Bone marrow (tissue), 2 donors: ENCODE measurements at places on chromosomes 12 and 14.
A peak's percentile ranks its signal among the peaks of the same experiment; 100 is the strongest.

- DNase-seq = no peak
Observed at GRCh38 chr12:13961971-13962370, 19.4 kb downstream of the GRIN2B start.

GRCh38 chr12:110590806-110591326, 7.7 kb upstream of the PPTC7 start:
- peak; percentile 97 for DNase-seq

- DNase-seq = no peak
Observed at GRCh38 chr12:131983554-131983953, 33.8 kb downstream of the EP400 start.

GRCh38 chr12:48681710-48682532, at the start of gene KANSL2:
Gene KANSL2, minus strand, starts transcription at chr12:48682238. Its CDS starts 606 bp downstream, at chr12:48681632.
- DNase-seq = peak; percentile 94

GRCh38 chr12:48001505-48002413, 2.5 kb downstream of the COL2A1 start:
- no peak for DNase-seq

- DNase-seq = no peak
Observed at GRCh38 chr12:103138538-103138937, 181.1 kb downstream of the ASCL1 start.

DNA sequence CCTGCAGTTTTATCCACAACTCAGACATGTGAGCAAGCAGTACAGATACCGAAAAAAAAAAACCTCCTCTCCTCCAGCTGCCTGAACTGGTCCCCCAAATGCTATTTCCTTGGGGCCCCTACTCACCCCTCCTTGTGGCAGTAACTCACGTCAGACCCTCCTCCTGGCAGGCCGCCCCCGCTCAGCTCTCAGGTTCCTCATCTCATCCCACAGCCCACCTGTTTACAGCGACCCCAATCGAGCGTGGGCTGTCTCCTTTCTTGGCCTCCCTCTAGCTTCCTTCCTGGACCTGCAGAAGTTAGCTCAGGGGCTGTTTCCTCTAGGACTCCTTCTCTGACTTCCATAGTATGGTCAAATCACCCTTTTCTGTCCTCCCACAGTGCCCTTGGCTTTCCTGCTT, 455.3 kb downstream of the BCL11B start:
- no peak for DNase-seq

DNA sequence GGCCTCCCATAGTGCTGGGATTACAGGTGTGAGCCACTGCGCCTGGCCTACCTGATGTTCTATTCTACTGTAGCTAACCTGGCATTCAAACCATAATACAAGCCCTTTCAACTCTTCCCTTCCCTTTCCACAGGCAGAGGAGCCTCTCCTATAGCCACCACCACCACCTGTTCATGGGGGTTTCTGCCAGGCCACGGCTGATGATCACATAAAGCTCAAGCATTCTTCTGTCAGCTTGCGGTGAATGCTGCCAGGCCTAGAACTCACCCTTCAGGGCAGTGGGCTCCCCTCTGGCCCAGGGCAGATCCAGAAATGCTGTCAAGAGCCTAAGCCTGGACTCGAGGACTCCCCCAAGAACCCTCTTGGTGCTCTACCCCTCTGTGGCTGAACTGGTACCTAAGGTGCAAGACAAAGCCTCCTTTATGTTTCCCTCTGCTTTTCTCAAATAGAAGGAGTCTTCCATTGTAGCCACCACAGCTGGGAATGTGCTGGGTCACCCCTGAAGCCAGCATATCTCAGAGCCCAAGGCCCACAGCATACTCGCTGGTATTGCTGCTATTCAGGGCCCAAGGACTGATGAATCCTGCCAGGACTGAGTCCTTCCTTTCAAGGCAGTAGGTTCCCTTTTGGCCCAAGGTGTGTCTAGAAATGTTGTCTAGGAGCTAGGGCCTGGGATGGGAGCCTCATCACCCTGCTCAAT, 3.4 kb upstream of the DLGAP5 start:
- DNase-seq = no peak

DNA sequence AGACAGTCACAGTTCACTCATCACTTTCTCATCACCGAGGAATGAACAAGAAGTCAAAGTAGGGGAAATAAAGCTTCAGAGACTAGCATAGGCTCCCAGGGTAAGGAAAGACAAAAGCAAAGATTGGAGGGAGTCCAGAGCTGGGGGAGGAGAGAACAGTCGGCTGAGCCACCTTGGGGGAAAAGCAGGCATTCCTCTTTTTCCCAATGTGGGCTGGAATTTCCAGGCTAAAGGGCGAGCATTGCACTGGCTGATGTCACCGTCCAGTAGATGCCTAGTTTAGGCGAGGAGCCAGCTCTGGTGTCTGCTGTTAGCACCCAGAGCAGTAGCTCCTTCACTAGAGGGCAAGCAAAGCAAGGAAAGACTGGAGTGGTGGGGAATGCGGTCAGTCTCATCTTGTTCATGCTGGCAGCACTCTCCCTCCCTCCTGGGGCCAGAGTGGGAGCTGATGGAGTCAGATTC, 8.5 kb upstream of the KRT75 start:
- DNase-seq = no peak

DNA sequence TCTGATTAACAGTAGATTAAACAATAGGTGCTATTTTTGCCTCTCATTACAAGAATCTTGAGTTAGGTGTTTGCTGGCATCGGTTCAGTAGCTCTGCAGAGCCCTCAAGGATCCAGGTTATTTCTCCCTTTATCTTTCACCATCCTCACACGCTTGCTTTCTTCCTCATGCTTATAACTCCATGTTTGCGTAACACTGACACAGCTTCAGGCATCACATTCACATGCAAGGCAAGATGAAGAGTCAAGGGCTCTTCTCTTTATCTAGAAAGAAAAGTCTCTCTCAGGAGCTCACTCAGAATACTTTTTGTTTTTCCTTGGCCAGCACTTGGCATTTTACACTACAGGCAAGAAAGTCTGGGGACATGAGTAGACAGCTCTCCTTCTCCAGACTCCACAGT, 24.2 kb upstream of the PTHLH start:
- no peak for DNase-seq

DNA sequence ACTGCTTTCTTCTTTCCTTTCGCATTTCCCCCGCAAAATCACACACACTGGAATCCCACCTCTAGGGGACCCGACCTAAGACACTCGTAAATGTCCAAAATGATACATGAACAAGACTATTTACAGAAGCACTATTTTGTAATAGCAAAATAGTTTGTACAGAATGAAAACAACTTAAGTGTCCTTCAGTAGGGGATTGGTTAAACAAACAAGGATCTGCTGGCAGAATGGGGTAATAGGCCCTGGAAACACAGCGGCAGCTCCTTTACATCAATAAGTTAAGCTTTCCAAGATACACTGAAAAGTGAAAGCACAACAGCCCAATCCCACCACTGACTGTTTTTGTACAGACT, 48.8 kb downstream of the LTBP2 start:
- DNase-seq = no peak

GRCh38 chr12:31558521-31558920, 32.4 kb downstream of the DENND5B start:
- no peak for DNase-seq

DNA sequence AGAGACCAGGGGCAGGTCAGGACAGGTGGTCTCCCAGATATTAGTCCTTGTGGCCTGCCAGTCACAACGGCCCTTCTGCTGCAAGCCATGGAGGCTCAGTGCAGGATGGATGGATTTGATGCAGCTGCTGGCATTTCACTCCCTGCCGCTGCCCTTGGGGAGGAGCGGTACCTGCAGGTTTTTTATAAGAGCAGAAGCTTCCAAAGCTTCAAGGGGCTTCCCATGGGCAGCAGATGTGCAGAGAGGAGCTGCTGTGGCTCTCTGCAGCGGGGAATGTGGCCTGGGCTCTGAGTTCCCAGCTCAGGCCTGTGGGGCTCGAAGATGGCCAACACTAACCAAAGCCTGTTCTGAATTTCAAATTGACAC, 379.3 kb downstream of the DPF3 start:
- DNase-seq = no peak

DNA sequence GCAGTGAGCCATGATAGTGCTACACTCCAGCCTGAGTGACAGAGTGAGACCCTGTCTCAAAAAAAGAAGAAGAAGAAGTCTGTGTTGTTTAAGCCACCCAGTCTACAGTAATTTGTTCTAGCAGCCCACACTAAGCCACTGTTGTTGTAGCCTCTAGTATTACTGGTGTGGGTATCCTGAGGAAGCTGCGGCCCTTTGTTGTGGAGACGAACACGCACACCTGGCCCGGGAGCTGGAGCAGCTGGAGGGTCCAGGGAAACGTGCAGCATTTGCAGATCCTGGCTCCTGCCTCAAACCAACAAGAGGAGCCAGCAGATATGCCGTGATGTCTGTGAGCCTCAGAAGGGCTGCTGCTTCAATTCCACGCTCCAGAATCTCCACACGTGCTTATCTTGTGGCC, 65.3 kb downstream of the MAP1LC3B2 start:
- DNase-seq = no peak

GRCh38 chr12:84305144-84305543, 607.5 kb downstream of the SLC6A15 start:
- DNase-seq = no peak

GRCh38 chr14:73333031-73333430, 95.7 kb downstream of the PAPLN start:
- DNase-seq = no peak

DNA sequence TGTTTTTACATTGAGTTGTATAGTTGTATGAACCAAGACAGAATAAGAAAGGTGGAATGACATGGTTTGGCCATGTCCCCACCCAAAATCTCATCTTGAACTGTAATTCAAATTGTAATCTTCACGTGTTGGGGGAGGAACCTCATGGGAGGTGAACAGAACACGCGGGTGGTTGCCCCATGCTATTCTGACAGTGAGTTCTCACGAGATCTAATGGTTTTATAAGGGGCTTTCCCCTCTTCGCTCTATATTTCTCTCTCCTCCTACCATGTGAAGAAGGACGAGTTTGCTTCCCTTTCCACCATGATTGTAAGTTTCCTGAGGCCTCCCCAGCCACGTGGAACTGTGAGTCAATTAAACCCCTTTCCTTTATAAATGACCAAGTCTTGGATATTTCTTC, 25.3 kb downstream of the DDHD1 start:
- no peak for DNase-seq

DNA sequence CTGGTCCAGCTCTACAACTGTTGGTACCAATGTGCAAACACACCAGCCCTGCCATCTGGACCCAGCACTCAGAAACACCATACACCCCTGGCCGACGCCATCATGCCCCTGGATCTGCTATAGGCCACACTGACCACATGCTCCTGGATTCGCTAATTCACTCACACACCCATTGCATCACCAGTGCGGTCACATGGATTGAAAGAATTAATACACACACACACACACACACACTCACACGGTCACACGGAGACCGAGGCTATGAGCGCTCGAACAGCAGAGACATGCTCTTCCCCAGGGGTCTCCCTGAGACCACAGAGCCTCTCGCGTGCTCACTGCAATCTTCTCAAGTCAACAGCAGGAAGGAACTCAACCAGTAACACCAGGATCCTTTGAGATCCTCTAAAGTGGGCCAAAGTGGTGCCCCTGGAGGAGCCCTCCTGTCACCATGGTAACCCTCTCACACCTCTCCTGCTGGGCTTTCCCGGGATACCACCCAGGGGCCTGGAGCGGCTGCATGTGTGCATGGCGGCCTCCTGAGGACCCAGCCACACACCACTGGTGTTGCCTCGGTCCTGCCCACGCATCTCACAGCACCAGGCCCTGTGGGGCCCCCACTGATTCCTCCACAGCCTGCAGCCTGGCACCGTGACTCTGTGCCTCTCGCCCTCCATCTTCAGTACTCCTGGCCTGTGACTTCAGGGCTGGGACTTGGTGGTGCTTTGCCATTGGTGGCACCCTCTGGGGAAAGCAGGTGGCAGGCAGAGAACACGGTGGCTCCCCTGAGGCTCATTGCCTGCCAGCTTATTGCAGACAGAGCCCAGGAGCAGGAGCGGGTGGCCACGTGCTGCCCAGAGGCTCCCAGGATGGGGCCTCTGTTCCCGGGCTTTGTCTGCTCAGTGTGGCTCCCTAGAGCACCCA, 15.1 kb downstream of the LRTM2 start:
- no peak for DNase-seq

DNA sequence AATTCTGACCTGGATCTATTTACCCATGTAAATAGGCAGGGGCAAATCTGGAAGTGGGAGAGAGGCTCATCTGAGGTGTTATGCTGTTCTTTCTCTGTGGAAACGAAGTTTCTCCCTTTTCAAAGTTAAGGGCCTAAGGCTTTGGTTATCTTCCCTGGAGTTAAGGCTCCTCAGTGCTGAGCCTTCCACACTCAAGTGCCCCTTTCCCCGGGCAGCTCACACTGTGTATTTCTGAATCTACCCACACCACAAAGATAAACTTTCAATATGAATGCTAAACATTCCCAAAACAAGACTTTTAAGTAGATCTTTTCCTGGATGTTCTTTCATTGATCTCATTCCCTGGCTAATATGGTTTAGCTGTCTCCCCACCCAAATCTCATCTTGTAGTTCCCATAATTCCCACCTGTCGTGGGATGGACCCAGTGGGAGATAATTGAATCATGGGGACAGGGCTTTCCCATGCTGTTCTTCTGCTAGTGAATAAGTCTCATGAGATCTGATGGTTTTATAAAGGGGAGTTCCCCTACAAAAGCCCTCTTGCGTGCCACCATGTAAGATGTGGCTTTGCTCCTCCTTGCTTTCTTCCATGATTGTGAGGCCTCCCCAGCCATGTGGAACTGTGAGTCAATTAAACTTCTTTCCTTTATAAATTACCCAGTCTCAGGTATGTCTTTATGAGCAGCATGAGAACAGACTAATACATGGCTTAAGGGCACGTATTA, 251.1 kb downstream of the NAV3 start:
- DNase-seq = no peak

GRCh38 chr14:61444215-61444768, 122.9 kb downstream of the PRKCH start:
- DNase-seq = no peak

GRCh38 chr12:132637811-132638210, 19.2 kb downstream of the P2RX2 start:
- DNase-seq = no peak

- no peak for DNase-seq
Observed at GRCh38 chr14:67199016-67199415, 9.8 kb downstream of the GARIN2 start.

- DNase-seq = no peak
Observed at GRCh38 chr12:127650626-127651025, 616.3 kb upstream of the TMEM132C start.
